ENCODE measurements at places on chromosomes 6 and 20.

DNA sequence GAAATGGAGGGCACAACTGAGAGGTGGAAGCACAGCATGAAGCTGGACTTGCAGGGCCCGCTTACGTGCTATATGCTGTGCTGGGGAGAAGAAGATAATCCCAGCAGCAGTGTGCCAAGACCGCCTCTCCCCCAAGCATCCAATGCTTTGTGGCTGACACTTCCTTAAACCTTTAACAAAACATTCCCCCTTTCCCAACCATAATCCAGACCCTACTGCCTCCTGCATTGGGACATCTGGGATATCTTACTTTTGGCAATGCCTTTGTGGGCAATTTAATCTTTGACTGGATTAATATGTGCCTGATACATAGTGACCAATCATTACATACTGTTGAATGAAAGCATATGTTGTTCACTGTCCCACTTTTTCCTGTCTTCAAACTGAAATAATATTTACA, 3.1 kb upstream of the TENT5A start:
- no peak for DNase-seq

GRCh38 chr6:94462231-94462630, 1042.9 kb upstream of the EPHA7 start:
- no peak for DNase-seq

DNA sequence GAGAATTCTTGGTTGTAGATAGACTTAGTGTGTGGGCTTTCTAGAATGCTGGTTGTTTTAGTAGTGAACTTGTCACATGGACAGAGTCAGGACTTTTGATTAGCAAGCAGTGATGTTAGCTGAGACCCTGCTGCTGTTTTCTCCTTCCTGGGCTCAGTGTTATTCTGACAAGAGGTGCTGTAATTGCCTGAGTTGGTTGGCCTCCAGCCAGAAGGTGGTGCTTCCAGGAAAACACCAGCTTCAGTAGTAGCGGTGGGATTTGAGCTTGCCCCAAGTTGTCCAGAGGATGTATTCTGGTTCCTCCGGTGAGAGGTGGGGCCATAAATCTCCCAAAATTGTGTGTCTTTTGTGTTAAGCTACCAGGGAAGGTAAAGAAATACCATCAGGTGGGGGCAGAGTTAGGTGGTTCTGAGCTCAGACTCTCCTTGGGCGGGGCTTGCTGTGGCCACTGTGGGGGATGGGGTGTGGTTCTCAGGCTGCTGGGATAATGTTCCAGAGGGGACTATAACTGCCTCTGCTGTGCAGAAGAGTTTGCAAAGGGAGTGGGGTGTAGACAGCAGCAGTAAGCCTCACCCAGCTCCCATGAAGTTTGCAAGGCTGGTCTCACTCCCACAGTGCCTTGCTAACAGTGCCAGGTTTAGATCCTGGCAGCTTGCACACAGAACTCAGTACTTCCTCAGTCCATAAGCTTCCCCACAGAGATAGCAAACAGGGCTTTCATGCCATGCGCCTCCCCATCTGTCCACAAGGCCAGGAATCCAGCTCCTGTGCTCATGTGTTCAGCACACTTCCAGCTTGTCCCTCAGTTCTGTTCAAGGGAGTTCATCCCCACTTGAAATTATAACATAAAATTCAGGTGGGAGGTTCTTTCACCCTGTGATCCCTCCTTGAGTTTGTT, 278.4 kb upstream of the PTCHD4 start:
- no peak for DNase-seq

DNA sequence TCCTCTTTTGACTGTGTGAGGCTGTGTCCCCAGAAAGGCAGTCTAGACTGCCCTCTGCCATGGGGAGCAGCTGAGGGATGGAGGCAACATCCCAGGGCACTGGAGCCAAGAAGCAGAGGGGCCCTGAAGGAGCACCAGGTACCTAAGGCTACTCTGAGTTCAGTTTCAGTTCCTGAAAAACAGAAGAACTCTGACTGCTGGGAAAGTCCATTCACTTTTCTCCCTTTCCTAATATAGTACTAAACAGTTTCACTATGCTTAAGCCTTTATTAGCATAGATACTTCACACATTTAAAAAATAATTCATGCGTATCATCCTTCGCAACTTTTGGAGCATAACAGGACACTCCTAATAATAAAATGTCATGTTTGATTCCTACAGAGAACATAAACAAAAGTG, 130.0 kb downstream of the FOXC1 start:
- DNase-seq, result no peak

- DNase-seq, result no peak
Measured at GRCh38 chr6:55937261-55937947, 62.0 kb upstream of the BMP5 start.

- DNase-seq, result no peak
Measured at GRCh38 chr6:56378966-56379585, 131.7 kb upstream of the COL21A1 start.

GRCh38 chr6:39048481-39049399, at the start of gene GLP1R:
GLP1R (plus strand) TSS chr6:39048781; CDS start chr6:39048841, 60 bp downstream.
- DNase-seq, result no peak

GRCh38 chr6:153016846-153017245, 14.3 kb upstream of the MTRF1L start:
- DNase-seq, result no peak

GRCh38 chr6:24149296-24149695, 23.3 kb downstream of the NRSN1 start:
- no peak for DNase-seq

DNA sequence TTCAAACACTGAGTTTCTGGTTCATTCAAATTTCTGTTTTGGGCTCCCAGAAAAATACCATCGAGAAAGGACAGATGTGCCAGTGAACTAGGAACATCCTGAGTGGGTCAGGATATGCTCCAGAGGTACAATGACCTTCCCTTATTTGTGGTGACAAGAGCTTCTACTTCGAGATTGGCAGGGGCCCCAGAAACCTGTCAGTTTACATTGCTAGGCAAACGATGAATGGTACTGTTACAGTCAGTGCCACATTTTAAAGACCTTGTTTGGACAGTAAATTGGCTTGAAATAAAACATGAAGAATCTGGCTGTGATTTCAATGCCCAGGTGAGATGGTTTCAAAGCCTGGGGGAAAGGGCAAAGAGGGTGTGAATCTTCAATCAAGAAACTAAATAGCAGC, 454.5 kb upstream of the ID4 start:
- DNase-seq, result no peak

DNA sequence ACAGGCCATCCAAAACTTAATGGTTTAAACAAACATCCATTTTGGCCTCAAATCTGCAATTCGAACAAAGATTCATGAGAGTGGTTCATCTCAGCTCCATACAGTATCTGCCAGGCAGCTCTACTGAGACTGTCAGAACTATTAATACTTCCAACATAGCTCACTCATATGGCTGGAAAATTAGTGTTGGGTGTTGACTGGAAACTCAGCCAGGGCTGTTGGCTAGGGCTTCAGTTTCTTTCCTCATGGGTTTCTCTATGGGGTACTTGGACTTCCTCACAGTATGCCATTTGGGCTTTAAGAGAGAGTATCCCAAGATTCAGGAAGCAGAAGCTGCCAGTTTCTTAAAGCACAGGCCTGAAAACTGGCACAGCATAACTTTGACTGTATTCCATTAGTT, 240.3 kb downstream of the TPBG start:
- DNase-seq, result no peak

DNA sequence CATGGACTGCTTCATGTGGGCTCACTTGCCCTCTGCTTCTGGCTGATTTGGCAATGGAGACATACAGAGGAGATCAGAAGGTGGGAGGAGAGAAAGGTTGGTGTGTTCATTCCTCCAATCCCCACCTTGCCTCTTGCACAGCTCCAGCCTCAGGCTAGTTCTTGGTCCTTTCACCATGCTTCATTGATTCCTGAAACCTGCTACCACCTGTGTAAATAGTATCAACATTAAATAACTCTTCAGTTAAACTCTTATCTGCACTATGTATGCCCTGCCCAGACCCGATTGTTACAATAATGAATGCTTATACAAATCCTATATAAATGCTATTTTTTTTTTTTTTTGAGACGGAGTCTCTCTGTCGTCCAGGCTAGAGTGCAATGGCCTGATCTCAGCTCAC, 174.5 kb downstream of the CD83 start:
- no peak for DNase-seq

- no peak for DNase-seq
Measured at GRCh38 chr6:157185986-157186385, 137.3 kb downstream of the TMEM242 start.

- no peak for DNase-seq
Measured at GRCh38 chr6:96013531-96013930, 2.2 kb upstream of the FUT9 start.

GRCh38 chr6:170073846-170074245, 217.0 kb downstream of the DLL1 start:
- no peak for DNase-seq

DNA sequence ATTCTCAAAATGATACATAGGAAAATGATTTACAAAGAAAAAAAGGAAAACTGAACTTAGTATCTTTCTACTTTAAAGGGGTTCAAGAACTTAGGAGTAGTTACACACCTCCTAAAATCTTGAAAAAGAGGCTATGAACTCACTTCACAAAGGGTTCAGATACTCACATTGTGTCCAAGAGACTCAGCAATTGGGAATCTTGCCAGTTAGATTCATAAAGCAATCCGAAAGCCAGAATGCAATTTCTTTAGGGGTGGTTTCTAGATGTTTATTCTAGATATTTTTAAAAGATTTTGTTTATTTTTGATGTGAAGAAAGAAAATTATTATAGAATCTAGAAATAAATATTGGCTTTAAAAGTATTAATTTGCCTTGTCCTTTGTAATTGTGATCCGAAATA, 1.7 kb upstream of the MYB start:
- no peak for DNase-seq

DNA sequence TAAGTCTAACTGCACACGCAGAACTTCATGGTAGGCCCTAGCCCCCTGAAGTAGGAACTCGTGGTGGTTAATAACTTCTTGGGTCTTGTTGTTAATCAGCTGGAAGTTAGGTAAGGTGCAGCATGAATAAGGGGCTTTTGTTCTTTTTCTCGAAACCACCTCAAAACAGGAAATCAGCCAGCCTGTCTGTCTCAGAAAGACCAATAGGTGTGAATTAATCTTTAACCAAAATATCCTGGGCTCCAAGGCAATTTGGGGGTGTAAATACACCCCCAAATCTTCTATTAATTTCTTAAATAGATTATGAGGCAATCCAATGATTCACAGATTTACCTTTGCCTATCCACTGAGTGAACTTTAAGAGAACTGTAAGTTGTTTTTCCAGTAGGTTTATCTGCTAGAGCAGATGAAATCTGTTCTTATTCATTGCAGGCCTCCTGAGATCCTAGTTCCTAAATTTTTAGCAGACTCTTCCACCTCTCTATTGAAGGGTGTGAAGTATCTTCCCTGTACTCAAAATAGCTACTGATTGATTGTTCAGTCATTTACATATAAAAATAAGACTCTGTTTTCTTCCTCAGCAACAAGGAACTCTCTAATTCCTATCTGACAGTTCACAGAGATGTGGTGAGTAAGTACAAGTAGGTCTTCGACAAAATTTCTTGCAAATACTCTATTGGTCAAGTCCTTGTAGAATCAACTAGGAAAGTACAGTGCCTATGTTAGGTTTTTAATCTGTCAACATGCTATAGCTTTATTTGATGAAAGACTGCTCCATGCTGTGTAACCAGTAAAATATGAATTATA, 427.1 kb upstream of the NOX3 start:
- no peak for DNase-seq

DNA sequence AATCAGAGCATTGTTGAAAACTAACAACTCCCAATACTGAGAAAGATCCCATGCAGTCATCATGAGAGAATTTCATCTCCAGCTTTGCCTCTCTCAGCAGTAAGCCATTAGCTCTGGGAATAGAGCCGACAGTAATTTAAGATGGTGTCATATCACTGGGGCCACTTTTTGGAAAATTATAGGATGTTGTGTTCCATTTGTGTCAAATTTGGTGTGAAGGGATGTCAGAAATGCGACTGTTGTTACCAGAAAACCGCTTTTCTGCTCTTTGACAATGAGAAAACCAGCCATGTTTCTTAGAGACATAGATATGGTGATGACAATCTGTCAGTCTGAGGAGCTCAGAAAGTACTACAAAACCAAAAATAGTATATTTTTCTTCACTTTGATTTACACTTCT, 106.3 kb upstream of the KHDRBS2 start:
- no peak for DNase-seq

GRCh38 chr6:139943391-139943790, 568.9 kb upstream of the CITED2 start:
- no peak for DNase-seq

GRCh38 chr20:40370800-40371199, 318.2 kb downstream of the MAFB start:
- DNase-seq, result no peak

DNA sequence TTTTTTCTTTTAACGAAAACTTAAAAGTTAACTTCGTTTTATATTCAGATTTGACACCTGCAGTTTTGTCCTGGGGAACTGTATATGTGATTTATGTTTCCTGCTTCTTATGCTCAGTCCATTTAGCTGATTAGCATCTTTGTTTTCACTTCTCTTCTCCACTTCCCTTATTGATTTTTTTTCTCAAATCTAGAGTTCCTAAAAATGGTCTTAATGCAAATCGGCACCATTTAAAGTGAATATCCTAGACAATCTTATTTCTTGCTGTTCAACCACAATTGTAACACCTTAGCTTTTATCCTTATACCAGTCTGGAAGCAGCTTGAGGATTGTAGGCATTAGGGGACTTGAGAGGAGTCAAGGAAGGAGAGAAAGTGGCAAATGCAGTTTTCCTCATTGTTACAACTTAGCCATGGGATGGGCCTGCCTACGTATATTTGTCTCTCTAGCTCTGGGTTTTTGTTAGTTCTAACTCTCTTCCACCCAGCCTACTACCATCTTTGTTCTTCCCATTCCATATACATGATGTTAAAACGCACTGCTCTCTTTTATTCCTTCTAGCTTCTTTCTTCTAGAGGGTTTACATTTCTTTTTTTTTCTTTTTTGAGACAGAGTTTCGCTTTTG, 8.5 kb downstream of the QRSL1 start:
- DNase-seq, result no peak

DNA sequence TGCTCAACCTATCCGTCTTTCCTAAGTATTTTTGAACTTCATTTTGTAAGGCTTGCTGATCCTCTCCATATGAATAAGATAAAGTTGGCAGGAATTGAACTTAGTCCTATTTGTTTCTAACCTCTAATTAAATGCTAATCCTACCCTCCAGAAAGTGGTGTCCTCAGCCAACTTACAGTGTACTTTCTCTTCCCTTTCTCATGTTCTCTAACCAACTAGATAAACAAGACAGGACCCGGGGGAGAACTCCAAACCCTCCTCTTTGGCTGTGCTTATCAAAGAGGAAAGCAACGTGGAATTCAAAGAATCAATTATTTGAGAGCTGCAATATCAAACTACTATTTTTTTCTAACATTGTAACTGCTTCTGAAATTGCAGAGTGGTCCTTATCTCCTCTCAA, 56.5 kb upstream of the NRSN1 start:
- peak; percentile 30 for DNase-seq

Measured in DMS 273 treated with DMSO at 0.1 percent for 48 hours (cell line).